ENCODE measurements at places on chromosomes 12 and 14. TPM values are rescaled to one million over a fixed set of nuclear protein-coding genes. Genes with fewer than 3 reads are reported as not detected.
A peak's percentile ranks its signal among the peaks of the same experiment; 100 is the strongest.

GRCh38 chr12:9634969-9635754 is 27.4 kb upstream of the KLRB1 start:
- DNase-seq, result no peak

- DNase-seq, result no peak
These were observed 663.8 kb downstream of the FLRT2 start for GRCh38 chr14:86193756-86194155.

DNA sequence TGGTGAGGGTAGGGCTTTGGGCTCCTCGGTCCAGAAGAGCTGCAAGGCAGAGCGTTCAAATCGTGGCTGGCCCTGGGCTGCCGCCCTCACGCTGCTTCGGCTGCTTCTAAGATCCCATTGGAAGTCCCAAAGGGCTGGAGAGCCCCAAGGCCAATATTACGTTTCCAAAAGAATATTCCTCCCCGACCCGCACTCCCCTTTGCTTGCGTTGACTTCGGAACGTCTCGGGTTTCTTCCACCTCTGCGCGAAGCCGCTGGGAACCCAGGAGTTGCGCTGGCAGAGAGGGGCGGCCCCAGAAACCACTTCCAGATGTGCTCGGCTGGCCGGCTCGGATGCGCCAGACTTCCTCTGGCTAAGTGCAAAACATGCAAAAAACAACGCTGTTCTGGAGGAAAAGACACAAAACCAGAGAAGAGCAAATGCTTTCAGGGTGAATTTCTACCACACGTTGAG is at the start of gene GLT8D2:
Gene GLT8D2, minus strand, starts transcription at position 285 of the 454 bp plus-strand sequence. CDS start 30,539 bp downstream, outside the sequence.
- peak; percentile 61 for DNase-seq

DNA sequence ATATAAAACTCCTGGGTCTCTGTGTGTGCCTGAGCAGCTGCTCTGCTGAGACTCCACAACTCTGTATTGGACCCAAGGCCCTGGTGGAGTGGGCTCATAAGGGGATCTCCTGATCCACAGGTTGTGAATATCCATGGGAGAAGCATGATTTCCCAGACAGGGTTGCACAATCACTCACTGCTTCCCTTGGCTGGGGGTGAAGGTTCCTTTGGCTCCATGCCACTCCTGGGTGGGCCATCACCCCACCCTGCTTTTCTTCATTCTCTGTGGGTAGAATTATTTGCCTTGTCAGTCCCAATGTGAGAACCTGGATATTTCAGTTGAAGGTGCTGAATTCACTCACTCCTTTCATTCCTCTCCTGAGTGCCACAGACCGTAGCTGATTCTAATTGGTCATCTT is 205.2 kb upstream of the TMEM260 start:
- DNase-seq, result no peak

The PLEKHH1 gene
- total RNA-seq, result 0.06 TPM

DNA sequence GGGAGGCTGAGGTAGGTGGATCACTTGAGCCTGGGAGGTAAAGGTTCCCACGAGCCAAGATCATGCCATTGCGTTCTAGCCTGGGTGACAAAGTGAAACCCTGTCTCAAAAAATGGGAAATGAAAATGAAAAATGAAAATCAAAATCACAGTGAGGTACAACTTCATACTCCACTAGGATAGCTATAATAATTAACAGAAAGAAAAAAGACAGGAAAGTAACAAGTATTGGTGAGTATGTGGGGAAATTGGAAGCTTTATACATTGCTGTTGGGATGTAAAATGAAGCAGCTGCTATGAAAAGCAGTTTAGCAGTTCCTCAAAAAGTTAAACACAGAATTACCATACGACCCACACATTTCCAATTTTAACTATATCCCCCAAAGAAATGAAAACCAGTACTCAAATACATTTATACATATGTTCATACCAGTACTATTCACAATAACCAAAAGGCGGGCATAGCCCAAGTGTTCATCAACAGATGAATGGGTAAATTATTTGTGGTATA is 22.2 kb downstream of the SGPP1 start:
- no peak for DNase-seq

The RGS6 gene
- total RNA-seq, result under 0.01 TPM

GRCh38 chr12:69684466-69684865 is 14.6 kb downstream of the BEST3 start:
- DNase-seq, result no peak

The DEPDC4 gene
- total RNA-seq, result 2.9 TPM
